ENCODE measurements at places on chromosomes 3 and 15.

GRCh38 chr15:41105348-41106334 is 10.4 kb downstream of the INO80 start:
- no peak for DNase-seq

DNA sequence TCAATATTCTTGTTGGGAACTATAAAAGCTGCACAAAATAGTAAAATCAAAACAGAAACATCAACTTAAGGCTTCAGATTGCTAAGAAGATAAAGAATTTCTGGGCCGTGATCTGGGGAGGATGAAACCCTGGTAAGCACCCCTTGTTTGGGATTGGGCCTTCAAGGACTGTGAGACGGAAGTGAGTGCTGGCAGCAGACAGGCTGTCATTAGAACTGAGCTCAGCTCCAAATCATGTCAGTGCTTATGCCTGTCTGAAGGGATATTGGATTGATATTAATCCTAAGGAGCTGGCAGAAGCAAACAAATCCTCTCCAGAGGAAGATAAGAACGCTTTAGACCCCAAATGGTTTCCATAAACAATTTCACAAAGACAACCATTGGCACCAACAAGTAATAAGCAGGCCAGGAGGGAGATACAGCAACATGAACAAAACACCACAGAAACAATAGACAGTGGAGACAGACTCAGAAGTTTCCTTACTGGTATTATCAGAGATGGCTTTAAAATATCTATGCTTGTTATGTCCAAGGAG is 72.6 kb upstream of the CTXND1 start:
- no peak for DNase-seq

- no peak for DNase-seq
Observed at GRCh38 chr15:67403428-67404154, 117.3 kb upstream of the C15orf61 start.

DNA sequence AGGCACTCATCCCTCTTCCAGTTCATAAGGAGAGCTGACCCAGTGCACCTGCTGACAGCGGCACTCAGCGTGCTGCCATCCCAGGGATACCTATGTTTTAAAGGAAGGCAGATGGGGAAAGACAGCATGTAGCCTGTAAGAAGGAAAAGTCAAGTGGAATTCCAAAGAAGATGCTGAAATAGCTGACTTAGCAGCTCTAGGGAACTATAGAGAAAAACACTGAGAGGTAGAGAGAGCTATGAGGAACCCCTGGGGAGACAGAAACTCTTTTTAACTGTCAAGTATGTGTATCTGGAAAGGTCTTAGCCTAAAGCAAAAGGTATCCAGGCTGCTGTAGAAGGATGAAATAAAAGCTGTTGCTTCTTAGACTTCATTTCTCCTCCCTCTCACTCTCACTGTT is 113.4 kb upstream of the BCL6 start:
- DNase-seq: no peak

DNA sequence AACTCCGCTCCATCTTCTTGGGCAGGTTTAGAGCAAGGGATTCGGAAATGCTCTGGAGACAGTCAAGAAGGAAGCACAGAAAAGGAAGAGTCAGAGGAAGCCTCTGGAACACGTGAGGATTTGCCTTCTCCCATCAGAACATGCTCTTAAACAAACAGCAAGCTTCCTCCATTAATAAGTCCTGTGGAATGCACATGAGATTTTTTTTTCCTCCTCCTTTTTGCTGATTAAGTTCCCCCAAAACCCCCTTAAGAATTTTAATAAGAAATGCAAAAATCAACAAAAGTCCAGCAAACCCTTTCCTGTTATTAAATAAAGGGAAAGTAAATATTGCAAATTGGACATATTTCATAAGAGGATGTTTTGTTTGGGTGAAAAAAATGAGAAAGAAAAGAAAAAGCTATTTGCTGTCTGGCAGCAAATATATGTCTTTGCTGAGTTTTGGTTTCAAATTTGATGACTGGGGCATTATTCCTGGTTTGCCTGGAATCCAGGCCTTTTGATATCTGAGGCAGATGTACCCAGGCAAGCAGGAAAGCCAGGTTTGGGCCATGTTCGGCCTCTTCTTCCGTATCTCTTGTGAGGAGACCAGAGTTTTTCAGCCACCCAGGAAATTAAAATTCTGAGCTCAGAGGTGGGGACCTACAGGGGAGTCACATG is 7.9 kb upstream of the TSEN2 start:
- DNase-seq: no peak

- DNase-seq: no peak
Observed at GRCh38 chr3:4410606-4411005, 56.5 kb downstream of the SUMF1 start.

DNA sequence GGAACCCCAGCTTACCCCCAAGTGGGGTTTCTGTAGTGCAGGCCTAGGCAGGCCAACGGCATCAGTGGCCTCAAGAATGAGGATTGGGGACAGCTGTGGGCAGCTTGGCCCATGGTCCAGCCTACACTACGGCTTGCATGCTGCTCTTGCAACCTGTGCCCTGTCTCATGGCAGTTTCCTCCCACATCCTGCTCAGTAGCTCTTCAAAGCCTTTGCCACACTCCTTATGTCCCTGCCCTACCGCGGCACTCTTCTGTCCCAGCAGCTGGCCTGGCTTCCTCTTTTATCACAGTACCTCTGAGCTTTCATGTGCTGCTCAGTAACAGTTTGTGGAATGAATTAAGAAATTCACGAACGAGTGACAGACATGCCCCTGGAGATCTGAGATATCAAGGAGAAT is 431.0 kb downstream of the EPHB1 start:
- DNase-seq: no peak

DNA sequence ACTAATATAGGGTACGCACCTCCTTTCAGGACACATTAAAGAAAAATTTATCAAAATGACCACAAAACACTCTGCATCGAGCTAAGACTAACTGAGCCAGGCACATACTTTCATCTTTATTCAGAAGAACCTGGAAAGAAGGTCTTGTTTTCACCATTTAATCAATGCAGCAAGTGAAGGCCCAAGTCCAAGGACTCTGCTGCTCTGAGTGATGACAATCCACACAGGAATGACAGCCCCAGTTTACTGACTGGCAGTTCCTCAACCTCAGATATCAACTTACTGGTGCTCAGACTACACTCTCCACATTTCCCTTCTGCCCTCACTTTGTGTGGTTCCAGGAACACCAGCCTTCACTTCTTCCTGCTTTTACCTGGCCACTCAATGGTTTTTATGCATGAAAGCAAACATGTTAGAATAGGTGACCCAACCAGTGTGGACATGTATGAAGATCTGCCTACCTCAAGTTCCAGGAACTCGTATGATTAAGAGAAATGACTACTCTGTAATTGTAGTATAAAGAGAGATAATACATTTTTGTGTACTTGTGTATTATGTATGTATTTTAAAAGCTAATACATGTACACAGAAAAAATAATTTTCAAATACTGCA is 29.1 kb upstream of the RASA2 start:
- no peak for DNase-seq

- DNase-seq: no peak
Observed at GRCh38 chr15:42102646-42103235, 8.4 kb upstream of the PLA2G4D start.

DNA sequence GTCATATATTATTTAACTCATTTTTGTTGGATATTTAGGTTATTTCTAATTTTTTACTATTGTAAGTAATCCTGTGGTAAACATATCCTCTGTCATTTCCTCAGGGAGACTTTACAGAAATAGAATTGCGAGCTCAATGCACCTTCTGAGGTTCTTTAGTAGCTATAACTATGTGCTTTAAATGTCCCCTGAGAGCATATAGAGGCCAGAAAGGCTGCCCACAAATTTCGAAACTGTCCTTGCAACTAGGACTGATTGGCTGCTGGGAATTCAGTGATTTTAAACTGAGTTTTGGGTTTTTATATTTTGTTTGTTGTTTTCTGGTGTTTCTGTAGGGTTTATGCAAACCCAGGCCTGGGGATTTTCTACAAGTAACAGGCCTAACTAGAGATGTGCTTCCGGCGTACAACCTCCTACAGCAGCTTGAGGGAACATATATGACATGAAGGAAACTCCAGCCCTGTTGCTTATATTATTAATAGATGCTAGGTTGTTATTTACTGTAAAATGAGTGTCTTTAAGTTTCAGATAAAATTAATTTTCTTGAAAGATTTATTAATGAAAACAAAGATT is 29.1 kb upstream of the P4HTM start:
- DNase-seq: no peak

DNA sequence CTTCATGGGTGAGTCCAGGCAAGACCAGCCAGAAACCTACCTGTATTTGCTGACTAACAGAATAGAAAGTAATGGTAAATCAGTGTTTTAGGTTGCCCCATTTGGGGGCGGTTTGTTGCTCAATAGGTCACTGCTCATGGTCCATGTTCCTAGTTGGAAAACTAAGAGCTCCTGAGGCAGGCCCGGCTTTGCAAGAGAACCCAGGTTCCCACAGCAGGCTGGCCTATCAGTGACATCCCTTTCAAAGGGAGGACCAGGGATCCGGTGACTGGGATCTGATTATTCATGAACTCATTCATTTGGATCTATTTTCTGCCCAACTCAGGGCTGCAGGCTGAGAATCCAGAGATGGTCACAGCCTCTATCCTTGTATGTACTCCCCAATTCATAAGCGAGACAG is 163.9 kb downstream of the WNT7A start:
- no peak for DNase-seq

GRCh38 chr3:31988271-31988670 is 6.7 kb downstream of the ZNF860 start:
- no peak for DNase-seq

GRCh38 chr3:184314700-184315542 is 515 bp downstream of the EIF4G1 start:
- peak; percentile 74 for DNase-seq

All from NCI-H146 (cell line).